ENCODE measurements at places on chromosomes 6 and 20.
A peak's percentile ranks its signal among the peaks of the same experiment; 100 is the strongest.

DNA sequence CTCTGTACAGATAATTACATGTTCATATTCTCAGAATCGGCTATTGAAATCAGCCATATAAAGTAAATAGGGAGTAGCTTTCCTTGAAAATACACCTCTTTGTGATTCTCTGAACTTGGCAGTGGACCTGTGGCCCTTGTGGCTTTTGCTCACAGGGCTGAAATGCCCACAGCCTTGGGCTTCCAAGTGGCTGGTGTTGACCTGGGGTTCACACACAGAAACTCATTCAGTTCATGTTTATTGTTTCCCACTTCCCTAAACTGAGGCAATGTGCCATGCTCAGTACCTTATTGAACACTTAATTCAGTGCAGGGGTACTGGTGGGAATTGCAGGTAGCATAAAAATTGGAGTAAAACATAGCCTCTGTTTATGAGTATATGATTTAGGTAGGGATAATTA is 19.1 kb upstream of the TULP4 start:
- no peak for DNase-seq

- DNase-seq: peak; percentile 57
These were observed 23.5 kb downstream of the DHX35 start for GRCh38 chr20:38985603-38986170.

- no peak for DNase-seq
These were observed 54.9 kb upstream of the PDE10A start for GRCh38 chr6:165717732-165718465.

GRCh38 chr6:9186148-9186547 is 750.8 kb upstream of the SLC35B3 start:
- no peak for DNase-seq

DNA sequence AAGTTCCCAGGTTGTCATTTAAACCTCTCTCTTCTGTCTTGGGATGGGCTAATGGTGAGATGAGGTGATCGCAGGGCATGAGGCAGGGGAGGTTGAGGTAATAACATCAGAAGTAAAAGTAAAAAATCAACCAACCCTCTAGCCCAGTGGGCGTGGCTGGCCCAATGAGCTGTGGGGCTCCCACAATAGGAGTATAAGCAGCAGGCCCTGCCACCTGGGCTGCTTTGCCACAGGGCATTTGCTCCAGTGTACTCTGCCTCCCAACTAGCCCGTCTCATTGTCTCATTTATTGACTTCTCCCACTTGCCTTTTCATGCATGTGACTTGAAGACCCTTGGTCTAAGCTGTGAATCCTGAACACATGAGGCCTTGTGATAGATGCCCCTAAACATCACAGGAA is 62.8 kb downstream of the PHACTR3 start:
- DNase-seq: no peak

DNA sequence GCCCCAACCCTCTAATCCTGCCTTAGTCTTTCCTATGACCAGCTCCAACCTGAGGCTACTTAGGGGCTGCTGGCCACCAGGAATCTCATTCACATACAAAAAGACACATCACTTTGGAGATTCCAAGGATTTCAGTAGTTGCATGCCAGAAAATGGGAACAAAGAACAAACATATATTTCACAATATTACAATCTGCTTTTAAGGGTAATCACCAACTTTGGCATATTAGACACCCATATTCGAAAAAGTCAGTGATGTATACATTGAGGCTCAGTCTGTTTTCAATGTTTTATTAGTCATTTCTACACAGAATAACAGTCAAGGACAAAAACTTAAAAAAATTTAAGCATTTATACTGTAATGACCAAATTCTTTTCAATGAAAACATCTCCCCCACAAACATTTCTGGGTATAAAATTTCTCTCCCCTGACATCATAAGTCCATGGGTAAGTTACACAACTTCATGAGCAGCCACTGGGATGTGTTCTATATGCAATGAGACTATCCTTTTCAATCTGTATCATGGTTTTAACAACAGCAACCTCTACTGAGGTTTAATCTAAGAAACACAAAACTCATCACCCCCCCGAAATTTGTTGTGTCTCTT is 103.5 kb downstream of the MAP7 start:
- no peak for DNase-seq

DNA sequence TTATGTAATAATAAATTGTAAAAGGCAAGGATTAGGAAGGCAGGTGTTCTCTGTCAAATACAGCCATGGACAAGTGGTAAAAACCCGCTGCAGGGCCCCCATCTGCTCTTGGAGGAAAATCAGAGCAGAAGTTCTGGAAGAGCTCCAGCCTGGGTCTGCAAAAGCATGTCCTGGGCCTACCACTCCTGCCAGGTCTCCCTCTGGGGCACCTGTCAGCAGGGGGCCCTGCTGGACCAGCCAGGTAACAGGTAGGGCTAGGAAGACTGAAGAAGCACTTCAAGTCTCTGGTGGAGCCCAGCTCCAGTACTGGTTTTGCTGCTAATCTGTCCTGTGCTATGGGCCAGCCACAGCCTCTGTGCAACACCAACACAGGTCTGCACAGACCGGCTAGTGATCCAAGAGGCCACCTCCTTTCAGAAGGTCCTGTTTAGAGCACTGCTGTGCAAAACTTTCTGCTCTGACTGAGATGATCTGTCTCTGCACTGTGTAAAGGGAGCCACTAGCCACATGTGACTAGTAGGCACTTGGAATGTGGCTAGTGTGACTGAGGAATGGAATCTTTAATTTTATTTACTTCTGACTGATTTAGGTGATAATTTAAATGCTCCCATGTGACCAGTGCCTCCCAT is 30.2 kb downstream of the RRBP1 start:
- no peak for DNase-seq

GRCh38 chr6:134437376-134437775 is 119.5 kb upstream of the SGK1 start:
- peak; percentile 37 for DNase-seq

DNA sequence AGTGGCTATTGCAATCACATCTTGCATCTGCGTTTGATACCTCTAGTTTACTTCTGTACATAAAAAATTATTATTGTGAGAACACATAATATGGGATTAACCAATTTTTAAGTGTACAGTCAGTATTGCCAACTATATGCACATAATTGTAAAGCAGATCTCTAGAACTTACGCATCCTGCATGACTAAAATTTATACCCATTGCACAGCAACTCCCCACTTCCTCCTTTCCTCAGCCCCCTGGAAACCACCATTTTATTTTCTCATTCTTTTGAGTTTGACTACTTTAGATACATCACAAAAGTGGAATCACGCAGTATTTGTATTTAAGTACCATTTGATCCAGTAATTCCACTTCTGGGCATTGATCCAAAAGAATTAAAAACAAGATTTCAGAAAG is 19.3 kb upstream of the OPN5 start:
- DNase-seq: no peak

All from SW 1271 (cell line).